ENCODE measurements at places on chromosomes 5 and 9.

DNA sequence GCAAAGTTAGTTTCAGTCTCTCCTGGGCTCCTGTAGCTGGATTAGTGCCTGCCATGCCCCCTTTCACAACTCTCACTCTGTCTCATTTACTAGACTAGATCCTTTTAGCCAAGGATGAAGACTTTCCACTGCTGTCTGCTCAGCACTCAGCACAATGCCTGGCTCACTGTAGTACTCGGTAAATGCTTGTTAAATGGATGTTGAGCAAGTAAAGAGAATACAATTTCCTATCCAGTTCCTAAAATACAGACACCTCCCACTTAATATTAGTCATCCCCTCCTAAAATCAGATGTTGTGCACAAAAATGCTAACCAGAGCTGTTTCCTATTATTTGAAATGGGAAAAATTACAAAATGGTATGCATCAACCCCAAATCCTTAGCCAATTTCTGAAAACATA, 195.8 kb downstream of the SREK1 start:
- no peak for DNase-seq

GRCh38 chr9:108278341-108278740, 577.4 kb downstream of the ACTL7B start:
- no peak for DNase-seq

DNA sequence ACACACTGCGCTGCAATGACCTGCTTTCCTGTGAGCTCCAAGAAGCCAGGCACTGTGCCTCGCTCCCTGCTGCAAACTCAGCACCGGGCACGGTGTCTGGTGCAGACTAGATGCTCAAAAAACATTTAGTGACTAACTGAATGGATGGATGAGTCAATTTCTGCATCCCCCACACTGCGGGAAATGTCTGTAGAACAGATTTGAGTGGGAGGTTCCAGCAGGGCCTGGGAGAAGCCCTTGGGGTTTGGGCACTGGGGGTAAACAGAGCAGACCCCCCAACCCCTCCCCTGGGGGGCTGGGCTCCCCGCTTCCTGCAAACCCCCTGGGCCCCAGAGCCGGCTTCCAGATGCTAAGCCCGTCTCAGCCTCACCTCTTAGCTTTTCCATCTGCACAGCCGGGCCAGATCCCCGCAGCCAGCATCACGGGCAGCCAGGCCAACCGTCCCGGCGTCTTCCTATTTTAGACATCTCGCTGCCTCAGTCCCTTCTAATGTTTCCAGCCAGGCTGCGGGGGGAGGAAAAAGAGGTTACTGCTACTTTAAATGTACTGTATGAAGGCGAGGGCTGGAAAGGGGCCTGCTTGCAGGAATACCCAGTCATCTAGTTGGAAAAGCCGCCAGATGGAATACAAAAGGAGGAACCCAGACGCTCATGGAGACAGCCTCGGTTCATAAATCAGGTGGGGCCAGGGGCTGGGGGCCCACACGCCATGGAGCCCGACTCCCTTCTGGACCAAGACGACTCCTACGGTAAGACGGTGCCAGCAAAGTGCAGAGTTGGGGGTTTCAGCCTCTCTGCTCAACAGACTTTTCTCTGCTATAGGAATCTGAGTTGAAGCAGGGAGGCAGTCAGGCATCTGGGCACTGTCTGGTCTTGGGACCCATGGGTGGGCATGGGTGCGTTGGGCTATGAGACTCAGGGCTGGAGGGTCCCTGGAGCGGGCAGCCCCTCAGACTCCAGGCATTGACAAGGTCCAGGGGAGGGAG, 67.1 kb upstream of the GGTA1 start:
- no peak for DNase-seq

DNA sequence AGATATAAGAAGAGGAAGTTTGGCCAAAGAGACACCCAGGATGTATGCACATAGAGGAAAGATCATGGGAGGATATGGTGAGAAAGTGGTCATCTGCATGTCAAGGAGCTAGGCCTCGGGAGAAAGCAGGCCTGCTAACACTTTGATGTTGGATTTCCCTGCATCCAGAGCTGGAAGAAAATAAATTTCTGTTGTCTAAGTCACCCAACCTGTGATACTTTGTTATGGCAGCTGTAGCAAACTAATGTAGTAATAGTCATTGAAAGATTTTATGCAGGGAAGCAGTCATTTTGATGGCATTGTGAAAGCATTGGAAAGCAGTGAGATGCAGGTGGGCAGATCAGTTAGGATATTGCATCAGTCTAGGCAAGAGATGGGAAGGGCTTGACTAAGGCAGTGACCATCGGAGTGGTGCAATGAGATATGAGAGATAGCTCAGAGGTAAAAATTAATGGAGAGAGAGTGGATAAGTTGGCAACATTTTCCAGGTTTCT, 24.5 kb upstream of the FOCAD start:
- no peak for DNase-seq

- DNase-seq: no peak
These were observed 468.2 kb upstream of the MEF2C start for GRCh38 chr5:89351222-89351621.

DNA sequence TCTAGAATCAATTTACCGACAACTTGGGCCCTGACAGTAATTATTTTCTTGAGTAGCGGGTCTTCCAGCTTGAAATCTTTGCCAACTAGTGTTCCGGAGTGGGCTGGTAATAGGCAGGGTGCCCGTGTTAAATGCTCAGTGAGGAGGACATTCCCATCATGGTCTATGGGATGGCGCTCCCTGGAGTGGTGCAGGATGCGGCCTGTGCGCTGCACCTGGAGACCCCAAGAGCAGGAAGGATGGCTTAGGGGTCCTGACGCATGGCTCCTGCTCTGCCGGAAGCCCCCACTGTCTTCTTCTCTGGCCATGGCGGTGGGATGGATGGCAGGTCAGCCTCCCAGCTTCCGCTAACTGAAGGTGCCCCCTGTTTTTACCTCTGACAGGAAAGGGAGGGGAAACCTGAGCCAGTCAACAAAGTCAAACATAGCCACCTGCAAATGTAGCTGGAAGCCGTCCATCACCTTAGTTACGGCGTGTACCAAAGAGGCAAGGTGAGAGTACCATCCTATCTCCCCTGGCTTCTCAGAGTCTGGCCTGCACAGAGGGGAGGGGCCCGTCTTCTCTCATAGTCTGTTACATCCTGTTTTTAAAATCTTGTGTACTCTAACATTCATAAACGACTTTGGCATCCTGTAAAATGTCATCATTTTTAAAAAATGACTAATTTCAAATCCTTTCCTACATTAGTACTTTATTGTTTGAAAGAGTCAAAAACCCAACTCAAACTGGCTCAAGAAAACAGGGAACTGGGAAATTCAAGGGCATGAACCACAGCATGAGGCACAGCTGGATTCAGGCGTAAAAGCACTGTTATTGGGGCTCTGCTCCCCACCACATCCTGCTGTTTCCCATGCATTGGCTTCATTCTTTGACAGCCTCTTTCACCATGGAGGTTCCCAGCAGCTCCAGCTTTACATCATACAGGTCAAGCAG, 28.5 kb upstream of the UNC5A start:
- DNase-seq: no peak

DNA sequence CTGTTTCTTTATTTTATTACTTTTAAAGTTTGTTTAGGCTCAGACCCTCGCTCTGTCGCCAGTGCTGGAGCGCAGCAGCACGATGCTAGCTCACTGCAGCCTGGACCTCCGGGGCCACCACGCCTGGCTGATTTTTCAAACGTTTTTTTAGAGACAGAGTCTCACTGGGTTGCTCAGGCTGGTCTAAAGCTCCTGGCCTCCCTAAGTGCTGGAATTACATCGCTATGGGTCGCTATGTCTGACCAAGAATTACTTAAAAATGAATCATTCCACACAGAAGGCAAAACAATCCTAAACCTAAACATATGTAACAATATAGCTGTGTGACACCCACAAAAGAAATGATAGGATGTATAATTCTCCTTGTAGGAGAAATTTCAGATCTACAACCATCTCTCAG, 86.9 kb upstream of the SIMC1 start:
- DNase-seq: no peak

GRCh38 chr9:114164191-114164794, 9.0 kb downstream of the COL27A1 start:
- no peak for DNase-seq

GRCh38 chr9:122020398-122020797, 72.7 kb downstream of the TTLL11 start:
- DNase-seq: no peak

- DNase-seq: no peak
These were observed 53.4 kb downstream of the MAN2A1 start for GRCh38 chr5:109743041-109743531.

- no peak for DNase-seq
These were observed 57.7 kb downstream of the PDE6A start for GRCh38 chr5:149886692-149887470.
